ENCODE measurements at places on chromosomes 5 and 9.

DNA sequence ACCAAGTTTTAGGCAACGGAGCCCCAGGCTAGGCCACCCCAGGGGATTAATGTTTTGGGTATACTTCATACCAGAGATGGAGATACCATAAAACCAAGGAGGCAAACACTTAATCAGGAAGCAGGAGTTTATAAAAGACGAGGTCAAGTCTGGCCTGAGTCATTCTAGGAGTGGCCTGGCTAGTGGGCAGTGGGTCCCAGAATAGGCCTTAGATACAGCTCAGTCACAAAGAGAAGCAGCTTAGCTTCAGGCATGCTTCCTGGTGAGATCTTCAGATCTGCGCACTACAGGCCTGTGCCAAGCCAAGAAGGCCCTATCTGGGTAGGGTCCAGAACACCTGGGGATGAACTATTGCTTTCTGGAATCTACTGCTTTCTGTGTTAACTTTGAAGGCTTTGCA is 20.6 kb upstream of the NR5A1 start:
- DNase-seq: no peak

DNA sequence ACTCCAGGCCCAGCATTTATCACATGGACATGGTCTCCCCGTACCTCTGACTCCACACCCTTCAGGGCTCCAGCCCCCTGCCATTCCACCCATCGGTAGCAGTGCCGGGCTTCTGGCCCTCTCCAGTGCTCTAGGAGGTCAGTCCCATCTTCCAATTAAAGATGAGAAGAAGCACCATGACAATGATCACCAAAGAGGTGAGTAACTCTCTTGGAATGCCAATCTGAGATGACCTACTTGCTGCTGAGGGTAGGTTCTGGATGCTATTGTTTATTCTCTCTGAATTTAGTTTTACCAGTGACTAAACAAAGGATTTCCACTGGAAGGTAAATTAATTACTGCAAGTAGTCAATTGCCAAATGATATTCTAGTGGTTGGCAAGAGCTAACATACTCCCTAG is 80.8 kb downstream of the TLE4 start:
- no peak for DNase-seq

- DNase-seq: no peak
These were observed 30.7 kb upstream of the SMC5 start for GRCh38 chr9:70228118-70228517.

- no peak for DNase-seq
These were observed 659.8 kb downstream of the TLE4 start for GRCh38 chr9:80231318-80232236.

All from AG09309 (cell line).